GM23338 (cell line): ENCODE measurements at places on chromosomes 7 and 10. TPM values are rescaled to one million over a fixed set of nuclear protein-coding genes. Genes with fewer than 3 reads are reported as not detected.

DNA sequence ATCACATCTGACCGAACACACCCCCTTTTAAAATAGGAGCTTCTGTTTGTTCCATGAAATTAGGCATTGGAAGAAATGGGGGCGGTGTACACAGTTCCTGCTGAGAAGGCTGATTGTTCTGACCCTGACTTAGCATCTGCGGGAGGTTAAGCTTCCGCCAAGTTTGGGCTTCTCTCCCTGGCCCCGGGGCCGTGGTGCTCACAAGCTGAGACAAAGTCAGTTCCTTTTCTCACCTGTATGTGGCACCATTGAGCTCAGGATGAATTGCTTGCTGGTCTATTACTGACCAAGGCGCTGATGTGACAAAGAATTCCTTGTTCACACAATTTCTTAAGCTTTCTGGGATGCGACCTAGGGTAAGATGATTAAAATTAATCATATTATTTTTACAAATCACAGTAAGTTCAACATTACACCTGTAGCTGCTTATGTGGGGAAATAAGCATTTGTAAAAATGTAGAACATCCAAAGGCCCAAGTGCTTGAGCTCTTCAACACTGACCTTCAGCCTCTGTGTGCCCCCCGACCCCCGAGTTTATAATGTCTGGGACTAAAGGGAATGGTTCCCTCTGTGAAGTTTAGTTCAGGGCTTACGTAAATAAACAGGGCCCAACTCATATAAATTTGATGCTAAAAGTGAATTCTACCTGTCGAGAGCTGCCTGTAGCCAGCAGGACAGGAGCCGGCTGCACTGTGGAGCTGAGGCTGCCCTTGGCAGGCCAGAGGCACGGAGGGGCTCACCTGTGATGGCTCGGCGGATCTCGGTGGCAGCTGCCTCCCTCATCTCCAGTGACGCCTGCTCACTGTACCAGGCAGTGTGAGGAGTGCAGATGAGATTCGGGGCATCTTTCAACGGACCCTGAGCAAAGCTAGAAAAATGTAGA, 50.8 kb downstream of the ZRANB1 start:
- peak; percentile 83 for DNase-seq
- no peak overlapping the region for H3K4me3 ChIP-seq
- H3K27me3 ChIP-seq, result no peaks in the 10 kb centered on the region
- H3K4me1 ChIP-seq, result no peaks in the 10 kb centered on the region; the same call in 1 of the 2 replicates
- peaks cover 50% of the 10 kb centered on the region for H3K36me3 ChIP-seq

C7orf57 gene
- total RNA-seq, result 0.42 and 1.6 TPM in 2 replicates

TDRD1 gene
- 1.5 and 1.7 TPM in 2 replicates for total RNA-seq

OPN1SW gene
- total RNA-seq, result not detected in 2 replicates

DNA sequence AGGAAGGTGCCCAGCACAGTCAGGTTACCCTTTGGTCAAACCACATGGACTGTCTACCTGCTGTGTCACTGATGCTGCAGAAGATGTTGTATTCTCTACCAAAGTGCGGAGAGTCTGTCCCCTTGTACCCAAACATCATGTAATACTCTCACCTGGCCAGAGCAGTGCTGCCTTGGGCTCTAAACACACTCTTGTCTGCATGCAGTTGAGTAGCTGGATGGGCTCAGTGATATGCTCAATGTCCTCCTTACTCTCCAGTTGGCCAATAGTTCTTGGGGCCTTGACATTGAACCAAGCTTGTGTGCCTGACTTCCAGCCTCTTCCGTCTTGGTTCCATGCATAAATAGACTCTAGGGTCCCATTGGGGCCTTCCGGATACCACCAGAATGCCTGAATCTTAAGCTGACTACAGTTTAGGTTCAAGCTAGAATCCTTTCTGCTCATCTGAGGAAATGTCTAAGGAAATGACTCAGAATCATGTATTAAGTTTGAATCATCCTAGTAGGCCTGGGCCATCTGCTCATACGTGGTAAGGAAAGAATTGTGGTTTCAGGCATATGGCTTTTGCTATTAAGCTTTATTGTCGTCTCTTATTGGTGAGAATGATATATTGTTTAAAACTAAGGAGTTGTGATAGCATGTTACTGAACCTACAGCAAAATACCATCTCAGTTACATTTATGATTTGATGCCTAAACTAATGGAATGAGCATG, 118.0 kb downstream of the OTUD1 start:
- DNase-seq, result no peak
- H3K4me3 ChIP-seq, result no peak overlapping the region
- H3K36me3 ChIP-seq, result no peaks in the 10 kb centered on the region

- H3K27me3 ChIP-seq, result no peaks in the 10 kb centered on the region
- peaks cover 5% of the 10 kb centered on the region; the same call in 1 of the 2 replicates for H3K36me3 ChIP-seq
- no peak for DNase-seq
- H3K27ac ChIP-seq, result no peak overlapping the region
These were observed 79.7 kb upstream of the OGDHL start for GRCh38 chr10:49841615-49842332.

- no peak overlapping the region for H3K4me3 ChIP-seq
- no peaks in the 10 kb centered on the region for H3K27me3 ChIP-seq
- peaks cover 9% of the 10 kb centered on the region; the same call in 1 of the 2 replicates for H3K4me1 ChIP-seq
- H3K36me3 ChIP-seq, result no peaks in the 10 kb centered on the region
These were observed 18.2 kb upstream of the MAGI2 start for GRCh38 chr7:79471699-79472098.

MRPL43 gene
- total RNA-seq, result 60.4 and 76.9 TPM in 2 replicates

MALSU1 gene
- 96.8 and 112 TPM in 2 replicates for total RNA-seq
